Activated CD8-positive, alpha-beta memory T cell treated with anti-CD3 and anti-CD28 coated beads for 4 hours (primary cell): ENCODE measurements at places on chromosomes 11 and 22.

- no peak for DNase-seq
These were observed 14.9 kb upstream of the SERPINH1 start for GRCh38 chr11:75547177-75547576.

DNA sequence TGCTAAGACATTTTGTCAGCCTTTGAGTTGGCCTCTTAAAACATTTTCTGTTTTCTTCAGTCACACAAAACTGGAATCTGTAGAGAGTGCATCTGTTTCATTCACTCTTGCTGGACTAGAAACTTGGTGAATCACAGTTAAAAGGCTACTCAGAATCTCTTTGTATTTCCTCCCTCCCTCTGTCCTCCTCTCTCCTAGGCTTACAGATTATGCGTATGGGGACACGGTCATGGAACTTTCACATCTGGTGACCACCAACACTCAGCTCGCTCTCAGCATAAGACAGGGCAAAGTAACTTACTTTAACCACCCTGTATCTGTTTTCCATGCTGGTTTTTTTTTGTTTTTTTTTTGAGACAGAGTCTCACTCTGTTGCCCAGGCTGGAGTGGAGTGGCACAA, 50.4 kb downstream of the BARX2 start:
- DNase-seq, result no peak

DNA sequence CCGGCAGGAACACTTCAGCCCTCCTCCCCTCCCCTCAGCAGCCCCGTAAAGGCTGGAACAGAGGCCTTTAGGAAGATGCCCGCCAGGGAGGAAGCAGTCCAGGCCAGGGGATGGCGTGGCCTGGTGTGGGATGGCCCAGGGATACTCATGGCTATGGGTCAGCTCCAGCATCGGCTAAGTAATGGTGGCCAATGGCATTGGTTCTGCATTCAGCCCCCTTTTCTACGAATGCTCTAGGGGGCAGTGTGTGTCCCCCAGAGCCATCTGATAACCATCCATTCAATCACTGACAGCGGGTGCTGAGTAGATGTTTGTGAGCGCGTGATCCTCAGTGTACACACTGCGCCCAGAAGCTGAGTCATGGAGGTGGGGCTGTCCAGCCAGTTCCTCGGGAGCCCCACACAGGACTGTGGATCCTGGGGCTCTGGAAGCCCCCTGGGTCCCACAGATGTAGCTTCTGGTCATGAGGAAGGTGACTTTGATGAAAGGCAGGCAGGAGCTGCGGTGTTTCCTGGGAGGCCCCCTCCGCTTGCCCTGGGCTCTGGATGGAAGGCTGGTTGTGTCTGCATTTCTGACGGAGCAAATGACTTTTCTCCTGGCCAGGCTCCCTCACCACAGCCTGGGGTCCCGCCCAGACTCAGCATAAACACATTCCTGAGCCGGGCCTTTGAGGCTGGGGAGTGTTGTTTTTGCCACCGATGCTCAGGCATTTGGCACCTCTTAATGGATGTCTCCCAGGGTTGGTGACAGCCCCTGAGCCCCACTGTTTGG, 46.5 kb downstream of the FBLN1 start:
- no peak for DNase-seq

GRCh38 chr11:112241486-112241885, 15.3 kb downstream of the PTS start:
- DNase-seq, result no peak

DNA sequence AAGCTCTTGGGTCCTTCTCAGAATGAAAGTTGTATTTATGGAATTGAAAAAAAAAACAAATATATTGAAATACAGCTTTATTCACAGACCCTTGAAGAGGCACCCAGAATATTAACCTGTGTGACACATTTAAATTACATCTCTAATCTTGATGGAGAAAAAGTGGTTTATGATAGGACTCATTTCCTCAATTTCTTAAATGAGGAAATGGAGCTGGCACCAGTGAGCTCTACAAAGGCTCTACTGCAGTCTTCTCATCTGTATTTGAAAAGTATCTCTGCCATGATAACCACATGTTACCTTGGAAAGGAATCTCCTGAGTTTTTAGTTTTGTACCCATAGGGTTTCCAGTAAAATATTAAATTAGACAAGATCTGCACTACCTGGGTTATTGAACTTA, 186.5 kb downstream of the HIPK3 start:
- no peak for DNase-seq

GRCh38 chr11:88292171-88292843, 45.2 kb downstream of the CTSC start:
- no peak for DNase-seq

- DNase-seq, result no peak
These were observed 390.0 kb downstream of the NTM start for GRCh38 chr11:131760091-131761061.

DNA sequence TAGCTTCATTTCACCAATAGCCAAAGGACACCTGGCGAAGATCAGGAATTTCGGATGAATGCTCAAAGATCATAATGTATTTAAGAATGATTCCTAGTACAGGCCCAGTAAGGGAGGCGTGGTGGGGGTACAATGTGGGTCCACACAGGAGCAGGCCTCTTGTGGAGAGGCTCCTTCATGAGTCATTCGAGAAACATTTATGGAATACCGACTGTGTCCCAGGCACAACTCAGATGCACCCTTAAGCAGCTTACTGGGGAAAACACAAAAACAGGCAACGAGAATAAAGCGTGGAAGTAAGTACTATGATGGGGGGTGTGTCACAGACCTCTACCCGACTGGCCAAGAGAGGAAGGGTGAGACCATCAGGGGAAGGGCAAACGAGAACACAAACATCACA, 44.5 kb downstream of the SMCO4 start:
- no peak for DNase-seq

- no peak for DNase-seq
These were observed 5.4 kb downstream of the SHISA8 start for GRCh38 chr22:41909310-41910049.

DNA sequence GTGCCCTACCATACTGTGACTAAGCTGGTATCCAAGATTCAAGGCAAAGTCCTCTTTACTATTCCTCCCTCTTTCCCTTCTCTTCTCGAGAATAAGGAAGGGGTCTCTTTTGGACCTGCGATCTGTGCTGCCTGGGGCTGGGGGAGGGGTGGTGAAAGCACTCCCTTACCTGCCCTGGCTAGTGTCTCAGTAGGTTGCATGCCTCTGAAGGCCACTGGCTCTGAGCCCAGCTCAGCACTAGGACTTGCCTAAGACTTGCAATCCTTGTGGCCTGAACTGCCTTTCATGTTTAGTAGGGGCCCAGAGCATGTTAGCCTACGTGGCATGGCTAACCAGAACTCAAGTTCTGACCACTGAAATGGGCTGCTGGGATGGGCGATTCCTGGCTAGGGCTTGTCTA, 13.0 kb upstream of the REXO2 start:
- DNase-seq, result no peak

DNA sequence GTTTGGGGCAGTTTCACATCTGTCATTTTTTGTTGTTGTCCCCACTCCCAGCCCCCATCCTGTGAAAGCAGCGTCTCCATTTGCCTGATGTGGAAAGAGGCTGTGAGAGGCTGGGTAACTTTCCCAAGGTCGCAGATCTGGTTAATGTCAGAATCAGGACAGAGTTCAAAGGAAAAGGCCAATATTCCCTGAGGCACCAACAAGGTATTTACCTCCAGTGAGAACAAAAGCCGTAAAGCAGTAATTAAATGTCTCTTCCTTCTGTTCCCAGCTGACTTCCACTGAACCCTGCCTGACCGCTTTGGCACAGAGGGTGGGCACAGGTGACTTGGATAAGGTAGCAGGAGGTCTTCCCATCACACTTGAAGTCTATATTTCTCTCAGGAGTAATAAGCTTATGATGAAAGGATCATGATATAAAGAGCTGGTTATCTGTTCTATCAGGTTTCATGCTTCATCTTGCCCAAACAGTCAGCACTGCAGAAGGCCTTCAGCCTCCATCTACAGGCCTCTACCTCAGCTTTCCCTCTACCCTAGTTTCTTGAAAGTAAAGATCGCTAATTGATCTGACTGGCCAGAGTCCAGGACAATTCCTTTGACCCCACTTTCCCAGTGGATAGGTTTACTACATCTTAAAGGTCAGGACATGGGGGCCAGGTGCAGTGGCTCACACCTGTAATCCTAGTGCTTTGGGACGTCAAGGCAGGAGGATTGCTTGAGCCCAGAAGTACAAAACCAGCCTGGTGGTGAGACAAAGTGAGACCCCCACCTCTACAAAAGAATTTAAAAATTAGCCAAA, 9.4 kb downstream of the C11orf91 start:
- no peak for DNase-seq

- no peak for DNase-seq
These were observed 10.3 kb downstream of the GAL3ST1 start for GRCh38 chr22:30564045-30564760.

DNA sequence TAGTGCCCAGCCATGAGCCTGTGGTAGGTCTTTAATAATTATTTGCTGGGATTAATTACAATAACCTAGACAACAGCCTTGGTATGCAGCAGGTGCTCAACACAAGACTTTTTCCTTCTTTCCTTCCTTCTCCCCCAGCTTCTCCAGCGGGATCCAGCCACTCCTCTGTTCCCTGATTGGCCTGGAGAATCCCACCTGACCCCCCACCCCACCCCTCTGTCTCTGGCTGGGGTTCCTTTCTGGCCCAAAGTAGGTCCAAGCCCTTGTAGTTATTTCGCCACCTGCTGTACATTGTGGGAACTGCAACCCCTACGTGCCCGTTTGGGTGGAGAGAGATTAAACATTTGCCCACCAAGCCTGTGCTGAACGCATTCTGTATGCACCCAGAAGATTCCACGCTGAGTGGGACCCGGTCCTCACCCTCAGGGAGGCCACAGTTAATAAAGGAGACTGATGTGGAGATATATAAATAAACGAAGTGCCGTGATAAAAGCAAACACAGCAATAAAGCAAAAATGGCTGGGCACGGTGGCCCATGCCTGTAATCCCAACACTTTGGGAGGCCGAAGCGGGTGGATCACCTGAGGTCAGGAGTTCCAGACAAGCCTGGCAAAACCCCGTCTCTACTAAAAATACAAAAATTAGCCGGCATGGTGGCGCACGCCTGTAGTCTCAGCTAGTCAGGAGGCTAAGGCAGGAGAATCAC, 32.1 kb upstream of the DGKZ start:
- peak; percentile 54 for DNase-seq

DNA sequence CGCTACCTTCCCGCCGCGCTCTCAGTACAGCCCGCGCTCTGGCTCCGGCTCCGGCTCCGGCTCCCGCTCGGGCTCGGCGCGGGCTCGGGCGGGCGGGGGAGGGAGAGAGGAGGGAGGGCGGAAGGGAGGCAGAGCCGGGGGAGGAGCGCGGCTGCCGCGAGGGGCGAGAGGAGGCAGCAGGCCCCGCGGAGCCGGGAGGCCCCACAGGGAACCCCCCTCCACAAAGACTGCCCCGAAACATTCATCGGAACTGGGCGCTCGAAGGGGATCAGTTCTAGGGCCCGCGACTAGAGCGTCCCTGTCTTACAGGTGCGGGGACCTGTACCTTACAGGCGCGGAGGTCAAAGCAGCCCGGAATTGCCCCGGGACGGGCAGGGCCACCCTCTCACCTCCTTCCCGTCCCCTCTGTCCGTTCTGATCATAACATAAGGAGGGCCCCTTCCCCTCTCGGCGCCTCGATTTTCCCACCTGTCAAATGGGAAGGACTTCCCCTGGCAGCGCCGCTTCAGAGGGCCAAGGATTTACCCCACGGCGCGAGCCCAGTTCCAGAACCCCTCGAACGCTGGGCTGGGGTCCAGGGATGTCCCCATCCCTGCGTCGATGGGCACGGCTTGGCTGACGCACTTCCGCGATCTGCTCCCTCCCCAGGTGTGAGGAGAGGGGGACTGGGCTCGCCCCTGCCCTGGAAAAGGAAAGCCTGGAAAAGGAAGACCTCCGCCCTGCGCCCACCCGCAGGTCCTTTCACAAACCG, at the start of gene SHISA8:
TSS of gene SHISA8 (minus strand) at position 40 of the 751 bp plus-strand sequence. CDS start 407 bp downstream, outside the sequence.
- no peak for DNase-seq

DNA sequence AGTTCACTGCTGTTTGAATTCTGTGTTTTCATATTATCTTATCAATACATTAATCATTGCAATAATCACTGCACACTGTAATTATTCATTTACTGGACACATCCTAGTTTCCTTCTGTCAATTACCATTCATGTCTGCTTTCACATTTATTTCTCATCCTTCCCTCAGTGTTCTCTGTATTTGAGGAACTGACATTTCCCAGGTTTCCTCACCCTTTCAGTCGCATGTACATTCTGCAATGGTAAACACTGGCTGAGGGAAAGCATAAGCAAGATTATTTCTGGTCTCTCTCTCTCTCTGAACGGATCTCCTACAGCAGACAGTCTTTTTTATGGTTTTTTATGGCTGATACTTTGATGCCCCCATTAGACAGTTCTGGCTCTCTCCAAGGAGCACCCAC, 4.2 kb upstream of the HBD start:
- DNase-seq, result no peak

DNA sequence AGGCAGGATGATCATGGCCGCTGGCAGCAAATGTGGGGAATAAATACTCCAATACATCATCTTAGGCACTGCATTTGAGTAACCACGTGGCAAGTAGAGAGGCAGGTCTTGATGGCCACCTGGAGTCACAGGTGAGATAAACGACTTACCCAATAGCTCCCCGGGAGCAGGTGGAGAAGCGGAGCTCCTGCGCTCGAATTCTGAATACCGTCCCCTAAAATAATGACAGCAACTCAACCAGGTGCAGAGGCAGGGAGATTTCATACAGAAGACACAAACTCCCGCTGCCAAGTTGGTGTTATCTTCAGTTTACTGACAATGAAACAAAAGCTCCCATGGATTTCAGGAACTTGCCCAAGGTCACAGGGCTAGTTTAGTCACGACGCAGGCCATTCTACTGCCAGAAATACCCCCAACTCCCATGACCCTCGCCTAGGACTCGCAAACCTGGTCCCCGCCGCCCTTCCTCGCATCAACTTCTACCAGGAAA, 437 bp downstream of the SLC43A3 start:
- no peak for DNase-seq

- no peak for DNase-seq
These were observed 79.8 kb downstream of the C11orf58 start for GRCh38 chr11:16818284-16818683.

- DNase-seq, result no peak
These were observed 152.8 kb downstream of the NCAM1 start for GRCh38 chr11:113113801-113114704.

- no peak for DNase-seq
These were observed 19.2 kb upstream of the CASP12 start for GRCh38 chr11:104917271-104918112.

DNA sequence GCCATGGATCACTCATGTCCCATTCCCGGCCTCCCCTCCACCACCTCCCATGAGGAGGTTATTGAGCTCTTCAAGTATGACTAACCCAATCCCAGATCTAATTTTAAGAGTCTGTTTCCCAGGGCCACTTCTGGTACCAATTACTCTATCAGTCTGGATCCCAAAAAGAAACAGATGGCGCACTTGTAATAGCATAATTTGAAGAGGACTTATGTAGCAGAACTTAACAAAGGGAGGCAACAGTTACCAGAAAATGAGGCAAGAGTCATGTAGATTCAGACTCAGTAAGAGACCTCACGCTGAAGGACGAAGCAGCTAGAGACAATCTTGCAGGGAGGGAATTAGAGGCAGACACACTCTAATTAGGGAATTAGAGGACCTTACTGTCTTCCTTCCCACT, 46.9 kb downstream of the DDX6 start:
- DNase-seq, result no peak

- no peak for DNase-seq
These were observed 451.9 kb downstream of the ETS1 start for GRCh38 chr11:128135451-128135850.

- DNase-seq, result no peak
These were observed 125.8 kb downstream of the DCDC1 start for GRCh38 chr11:31243706-31244105.
